ENCODE measurements at places on chromosomes 7 and 10. TPM values are rescaled to one million over a fixed set of nuclear protein-coding genes. Genes with fewer than 3 reads are reported as not detected.

DNA sequence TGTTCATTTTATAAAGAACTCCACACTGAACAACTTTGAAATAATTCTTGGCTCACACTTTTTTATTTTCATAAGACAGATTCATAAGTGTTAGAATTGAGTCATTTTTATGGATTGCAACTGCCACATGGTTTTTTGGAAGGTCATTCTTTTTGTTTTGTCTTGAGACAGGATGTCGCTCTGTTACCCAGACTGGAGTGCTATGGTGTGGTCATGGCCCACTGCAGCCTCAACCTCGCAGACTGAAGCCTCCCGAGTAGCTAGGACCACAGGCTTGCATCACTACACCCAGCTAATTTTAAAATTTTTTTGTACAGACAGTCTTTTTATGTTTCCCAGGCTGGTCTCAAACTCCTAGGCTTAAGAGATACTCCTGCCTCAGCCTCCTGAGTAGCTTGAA lies 20.3 kb downstream of the BMS1 start:
- DNase-seq, result no peak

GRCh38 chr7:91759205-91759863 lies 121.2 kb downstream of the MTERF1 start:
- DNase-seq, result no peak

GRCh38 chr7:44802418-44803025 lies 6.0 kb downstream of the PPIA start:
- no peak for DNase-seq

DNA sequence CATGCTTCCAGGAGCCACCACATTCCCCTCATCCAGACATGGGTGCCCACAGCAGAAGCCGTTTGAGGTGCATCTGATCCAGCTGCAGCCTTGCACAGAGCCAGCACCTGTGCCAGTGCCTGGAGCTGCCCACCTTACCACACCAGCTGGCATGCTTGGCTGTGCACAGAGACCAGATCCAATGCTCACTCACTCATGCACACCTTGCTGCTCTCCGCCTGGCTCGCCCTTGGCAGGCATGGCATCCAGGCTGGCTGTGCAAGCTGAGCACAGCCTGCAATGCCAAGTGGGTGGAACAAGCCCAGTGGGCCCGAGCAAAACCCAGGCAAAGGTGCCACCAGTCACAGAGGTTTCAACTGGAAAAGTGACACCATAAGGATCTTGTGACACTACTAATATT lies 66.9 kb upstream of the SEMA3A start:
- DNase-seq, result no peak

DNA sequence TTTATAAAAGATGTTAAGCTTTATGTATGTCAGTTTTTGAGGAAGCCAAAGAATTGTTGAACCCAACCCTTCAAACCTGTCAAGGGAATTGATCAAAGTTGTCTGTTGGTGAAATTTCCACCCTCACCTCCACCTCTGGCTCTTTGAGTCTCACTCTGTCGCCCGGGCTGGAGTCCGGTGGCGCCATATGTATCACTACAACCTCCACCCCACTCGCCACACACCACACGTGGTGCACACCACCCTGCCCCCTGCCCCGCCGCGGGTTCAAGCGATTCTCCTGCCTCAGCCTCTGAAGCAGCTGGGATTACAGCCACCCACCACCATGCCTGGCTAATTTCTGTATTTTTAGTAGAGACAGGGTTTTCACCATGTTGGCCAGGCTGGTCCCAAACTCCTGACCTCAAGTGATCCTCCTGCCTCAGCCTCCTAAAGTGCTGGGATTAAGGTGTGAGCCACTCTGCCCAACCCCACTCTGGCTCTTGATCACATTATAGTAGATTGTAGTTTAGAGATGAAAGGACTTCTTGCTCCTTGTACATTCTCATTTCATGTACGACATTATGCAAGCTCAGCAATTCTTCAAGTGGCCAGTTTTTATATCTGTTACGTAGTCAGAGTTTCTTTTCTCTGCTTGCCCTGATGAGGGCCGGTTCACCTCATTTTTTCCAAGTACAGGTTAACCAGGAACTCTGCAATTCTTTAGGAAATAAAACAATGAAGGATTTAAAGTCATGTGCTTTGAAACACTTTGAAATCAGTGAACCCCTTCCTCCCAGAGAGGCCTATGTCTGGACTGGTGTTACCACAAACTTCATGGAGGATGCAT lies 7.0 kb downstream of the BAMBI start:
- no peak for DNase-seq

DNA sequence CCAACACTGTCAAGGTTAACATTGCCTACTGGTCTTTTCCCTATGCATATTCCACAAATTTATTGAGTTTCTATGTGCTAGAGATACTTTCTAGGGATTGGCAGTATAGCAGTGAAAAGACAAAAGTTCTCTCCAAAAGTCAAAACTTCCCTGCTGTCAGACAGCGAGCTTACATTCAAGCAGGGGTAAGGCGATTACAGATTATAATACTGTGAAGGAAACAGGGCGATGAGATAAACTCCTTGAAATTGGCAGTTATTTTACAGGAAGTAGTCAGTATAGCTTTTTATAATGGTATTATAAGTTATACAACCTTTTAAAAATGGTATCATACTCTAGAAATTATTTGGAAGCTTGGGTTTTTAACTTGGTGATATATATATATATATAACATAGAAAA lies 9.9 kb downstream of the VPS50 start:
- DNase-seq, result no peak

DNA sequence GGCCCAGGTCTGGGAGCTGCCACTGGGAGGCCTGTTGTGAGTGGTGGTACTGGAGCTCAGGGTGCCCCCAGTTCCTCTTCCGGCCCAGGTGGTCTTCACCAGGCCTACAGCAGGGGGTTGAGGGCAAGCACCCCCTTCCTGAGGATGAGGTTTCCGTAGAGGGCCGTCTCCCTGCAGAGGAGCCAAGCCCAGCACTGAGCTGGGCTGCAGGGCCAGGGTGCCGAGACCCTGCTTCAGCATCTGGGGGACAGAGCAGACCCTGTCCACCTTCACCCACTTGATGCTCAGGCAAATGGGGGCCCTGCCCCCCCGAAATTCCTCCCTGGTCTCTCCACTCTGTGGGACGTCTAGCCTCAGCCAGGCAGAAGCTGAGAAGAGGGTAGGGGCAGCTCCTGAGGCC lies 2.6 kb downstream of the FUOM start:
- DNase-seq, result no peak

DNA sequence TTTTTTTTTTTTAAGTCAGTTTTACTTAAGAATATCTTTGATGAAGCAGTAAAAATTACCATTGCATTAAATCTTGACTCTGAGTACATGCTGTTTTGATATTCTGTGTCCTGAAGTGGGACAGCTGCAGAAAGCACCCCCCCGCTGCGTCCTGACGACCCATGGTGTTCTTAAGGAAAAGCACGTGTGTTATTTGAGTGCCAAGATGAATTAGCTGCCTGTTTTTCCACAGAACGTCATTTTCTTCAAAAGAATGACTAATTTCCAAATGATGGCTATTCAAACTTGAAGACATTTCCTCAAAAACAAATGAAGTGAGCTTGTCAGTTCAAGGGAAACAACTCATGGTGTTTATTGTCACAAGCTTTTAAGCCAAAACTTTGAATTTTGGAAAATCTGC lies 45.9 kb downstream of the CREM start:
- no peak for DNase-seq

DNA sequence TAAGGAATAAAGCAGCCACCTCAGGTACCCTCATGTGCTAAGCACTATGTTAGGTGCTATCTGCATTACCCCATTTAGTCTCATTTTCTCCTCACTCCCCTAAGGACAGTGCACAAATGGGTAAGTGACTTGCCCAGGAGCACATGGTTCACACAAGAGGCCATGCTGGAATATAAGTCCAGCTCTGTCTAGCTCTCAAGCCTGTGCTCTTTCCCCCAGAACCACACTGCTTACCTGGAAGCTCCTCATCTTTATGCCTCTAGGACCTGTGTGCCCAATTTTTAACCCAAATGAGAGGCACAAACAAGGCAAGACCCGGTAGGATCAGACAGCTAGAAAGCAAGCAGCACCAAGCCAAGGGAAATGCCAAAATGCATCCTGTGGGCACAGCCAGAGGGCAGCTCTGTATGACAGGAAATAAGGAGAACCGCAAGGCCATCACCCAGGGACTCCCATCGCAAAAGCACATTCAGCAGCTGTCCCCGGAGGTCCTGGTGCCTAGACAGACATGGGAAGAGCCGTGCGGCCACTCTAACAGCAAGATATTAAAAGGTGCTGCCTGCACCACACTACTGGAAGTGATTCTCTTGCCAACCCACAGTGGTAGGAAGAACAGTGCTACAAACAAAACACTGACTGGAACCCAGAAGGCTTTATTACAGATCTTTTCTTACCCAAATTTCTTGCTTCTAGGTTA lies 88.1 kb downstream of the GSAP start:
- no peak for DNase-seq

GRCh38 chr7:75951506-75951905 lies 36.6 kb downstream of the POR start:
- DNase-seq, result no peak

DNA sequence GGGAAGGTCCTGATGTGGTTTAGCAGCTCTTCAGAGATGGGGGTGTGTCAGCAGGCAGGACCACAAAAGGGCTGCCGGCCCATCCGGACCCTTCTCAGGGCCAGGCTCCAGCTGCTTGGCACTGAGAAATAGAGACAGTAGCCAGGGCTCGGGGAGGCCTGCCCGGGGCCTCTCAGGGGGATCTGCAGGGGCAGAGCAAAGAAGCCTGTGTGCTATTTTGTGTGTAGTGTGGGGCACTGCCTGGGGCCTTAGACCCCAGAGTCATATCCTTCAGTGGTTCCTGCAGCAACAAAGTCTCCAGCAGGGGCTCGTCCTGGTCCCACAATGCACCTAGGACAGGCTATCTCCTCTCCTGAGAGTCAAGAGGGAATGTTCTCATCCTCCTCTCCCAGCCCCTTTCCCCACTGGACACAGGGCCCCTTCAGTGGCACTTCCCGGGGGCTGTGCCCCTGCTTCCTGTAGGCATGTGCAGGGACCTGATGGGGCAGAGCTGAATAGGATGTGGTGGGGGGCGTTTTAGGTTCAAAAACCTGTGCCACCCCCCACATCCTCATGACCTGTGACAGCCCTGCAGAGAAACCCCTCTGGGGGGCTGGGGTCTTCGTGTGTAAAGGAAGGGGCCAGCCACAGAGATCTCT lies 159.5 kb upstream of the RHEB start:
- no peak for DNase-seq

DNA sequence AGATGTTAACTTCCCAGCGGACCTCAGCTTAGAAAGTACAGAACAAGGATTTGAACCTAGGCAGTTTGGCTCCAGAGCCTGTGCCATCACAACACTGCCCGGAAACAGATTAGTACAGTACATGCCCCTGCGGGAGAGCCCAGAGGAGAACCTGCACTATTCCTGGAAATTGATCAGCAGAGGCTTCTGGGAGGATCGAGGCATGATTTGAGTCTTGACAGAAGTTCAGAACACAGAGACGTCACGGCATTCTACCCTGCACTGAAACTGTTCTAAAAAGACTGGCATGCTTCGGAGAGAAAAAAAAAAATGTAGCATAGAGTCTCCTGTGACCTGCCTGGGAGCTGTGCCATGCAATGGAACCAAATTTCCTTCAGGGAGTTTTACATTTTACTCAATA lies 9.2 kb upstream of the IL6 start:
- no peak for DNase-seq

DNA sequence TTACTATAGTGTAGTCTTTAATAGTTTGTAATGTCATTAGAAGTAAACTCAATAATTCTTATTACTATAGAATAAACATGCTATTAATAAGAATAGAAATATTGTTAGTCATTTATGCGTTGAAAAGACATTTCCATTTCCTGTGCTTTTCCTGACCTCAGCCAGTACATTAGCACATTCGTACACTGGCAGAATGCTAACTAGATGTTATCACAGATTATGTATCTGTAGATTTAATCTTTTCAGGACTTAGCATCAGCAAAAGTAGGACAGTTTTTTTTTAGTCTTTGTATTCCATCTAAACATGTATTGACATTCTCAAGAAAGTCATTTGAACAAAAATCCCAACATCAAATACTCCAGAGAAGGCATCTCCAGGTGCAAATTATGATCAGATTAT lies 158.5 kb downstream of the EXOC4 start:
- no peak for DNase-seq

DNA sequence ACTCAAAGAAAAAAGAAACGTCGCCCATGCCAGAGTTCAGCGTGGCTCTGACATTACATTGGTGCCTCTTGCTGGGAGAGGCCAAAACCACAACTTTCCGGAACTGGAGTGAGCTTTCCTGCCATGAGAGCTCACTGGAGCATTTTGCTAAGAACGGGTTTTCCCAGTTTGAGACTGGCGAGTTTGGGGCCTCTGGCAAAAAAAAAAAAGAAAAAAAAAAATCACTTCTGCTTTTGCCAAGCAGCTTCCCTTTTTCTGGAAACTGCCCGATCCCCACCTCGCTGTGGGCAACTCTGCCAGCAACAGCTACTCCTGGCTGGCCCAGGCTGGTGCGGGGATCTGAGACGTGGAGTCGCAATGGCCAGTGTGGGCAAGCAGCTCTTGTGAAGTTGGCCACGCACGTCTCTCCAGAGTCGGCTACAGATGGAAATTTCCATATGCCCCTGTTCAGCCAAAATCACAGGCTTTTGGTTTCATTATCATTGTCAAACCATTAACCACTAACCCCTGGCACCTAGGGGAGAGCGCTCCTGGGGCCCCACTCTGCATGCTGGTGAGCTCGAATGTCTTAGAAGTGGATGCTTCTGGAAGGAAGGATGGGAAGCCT lies 25.7 kb downstream of the PRKAG2 start:
- DNase-seq, result peak; percentile 72

DNA sequence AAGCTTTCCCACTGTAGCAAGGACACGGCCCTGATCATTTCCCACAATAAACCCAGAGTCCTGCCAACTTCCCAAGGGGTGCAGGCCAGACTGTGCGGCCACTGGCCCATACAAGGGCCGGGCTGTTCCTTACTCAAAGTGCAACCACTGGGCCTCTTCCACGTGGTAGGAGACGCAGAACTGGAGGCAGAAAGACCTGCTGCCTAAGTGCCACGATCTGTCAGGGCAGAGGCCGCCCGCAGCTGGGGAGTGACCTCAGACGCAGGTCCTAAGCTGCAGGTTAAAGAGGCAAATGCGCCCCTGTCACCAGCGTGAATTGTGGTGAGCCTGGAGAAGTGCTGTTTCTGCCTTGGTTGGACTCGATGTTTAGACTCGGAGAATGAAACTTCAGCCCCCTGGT lies 26.2 kb downstream of the GPER1 start:
- no peak for DNase-seq

- DNase-seq, result no peak
Measured at GRCh38 chr7:29352041-29352440, 157.5 kb downstream of the CHN2 start.

- DNase-seq, result no peak
Measured at GRCh38 chr10:86415583-86415982, 49.0 kb upstream of the GRID1 start.

GRCh38 chr10:24008164-24009091 lies 200.5 kb upstream of the KIAA1217 start:
- DNase-seq, result no peak

Gene PNLIPRP3
- total RNA-seq, result not detected

Gene TWIST1
- total RNA-seq, result 26.5 TPM

Gene HOXA3
- 9.3 TPM for total RNA-seq

Gene C10orf105
- total RNA-seq, result not detected

Gene SPDYE9
- total RNA-seq, result not detected

Gene CPXM2
- total RNA-seq, result not detected

Gene TDRD1
- total RNA-seq, result not detected

Gene CEP55
- 9.3 TPM for total RNA-seq

Gene DYDC1
- total RNA-seq, result not detected
